ENCODE measurements at places on chromosomes 1 and 21. TPM values are rescaled to one million over a fixed set of nuclear protein-coding genes. Genes with fewer than 3 reads are reported as not detected.
A peak's percentile ranks its signal among the peaks of the same experiment; 100 is the strongest.

ZNF593OS gene
- not detected for total RNA-seq

SLC16A1 gene
- 119 TPM for total RNA-seq

NCAM2 gene
- 3.2 TPM for total RNA-seq

- no peak overlapping the region for H3K27ac ChIP-seq
- no peak overlapping the region for H3K4me3 ChIP-seq
- H3K27me3 ChIP-seq: no peaks in the 10 kb centered on the region
- no peaks in the 10 kb centered on the region for H3K36me3 ChIP-seq
These were observed 87.5 kb upstream of the CACYBP start for GRCh38 chr1:174912264-174912663.

DNA sequence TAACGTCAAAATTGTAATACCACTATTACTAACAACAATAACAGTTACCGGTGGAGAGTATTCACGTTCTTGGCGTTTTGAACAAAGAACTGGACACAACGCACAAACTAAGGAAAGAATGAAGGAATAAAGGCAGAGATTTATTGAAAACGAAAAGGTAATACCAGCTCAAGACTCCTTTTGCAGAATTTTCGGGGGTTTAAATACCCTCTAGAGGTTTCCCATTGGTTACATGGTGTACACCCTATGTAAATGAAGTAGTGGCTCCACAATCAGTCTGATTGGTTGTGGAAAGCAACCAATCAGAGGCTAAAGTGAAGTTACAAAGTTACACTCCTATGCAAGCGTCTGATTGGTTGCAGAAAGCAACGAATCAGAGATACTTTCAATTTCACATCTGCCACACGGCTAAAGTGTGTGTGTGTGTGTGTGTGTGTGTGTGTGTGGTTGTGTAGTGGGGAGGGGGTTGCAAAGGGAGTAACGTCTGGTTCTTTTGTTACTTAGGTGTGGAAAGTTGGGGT is 1.1 kb upstream of the GTF2B start:
- H3K27me3 ChIP-seq: no peaks in the 10 kb centered on the region
- peak overlapping the region; percentile 80 for H3K4me3 ChIP-seq
- peaks cover 33% of the 10 kb centered on the region for H3K4me1 ChIP-seq
- no peaks in the 10 kb centered on the region for H3K36me3 ChIP-seq
- DNase-seq: no peak

DNA sequence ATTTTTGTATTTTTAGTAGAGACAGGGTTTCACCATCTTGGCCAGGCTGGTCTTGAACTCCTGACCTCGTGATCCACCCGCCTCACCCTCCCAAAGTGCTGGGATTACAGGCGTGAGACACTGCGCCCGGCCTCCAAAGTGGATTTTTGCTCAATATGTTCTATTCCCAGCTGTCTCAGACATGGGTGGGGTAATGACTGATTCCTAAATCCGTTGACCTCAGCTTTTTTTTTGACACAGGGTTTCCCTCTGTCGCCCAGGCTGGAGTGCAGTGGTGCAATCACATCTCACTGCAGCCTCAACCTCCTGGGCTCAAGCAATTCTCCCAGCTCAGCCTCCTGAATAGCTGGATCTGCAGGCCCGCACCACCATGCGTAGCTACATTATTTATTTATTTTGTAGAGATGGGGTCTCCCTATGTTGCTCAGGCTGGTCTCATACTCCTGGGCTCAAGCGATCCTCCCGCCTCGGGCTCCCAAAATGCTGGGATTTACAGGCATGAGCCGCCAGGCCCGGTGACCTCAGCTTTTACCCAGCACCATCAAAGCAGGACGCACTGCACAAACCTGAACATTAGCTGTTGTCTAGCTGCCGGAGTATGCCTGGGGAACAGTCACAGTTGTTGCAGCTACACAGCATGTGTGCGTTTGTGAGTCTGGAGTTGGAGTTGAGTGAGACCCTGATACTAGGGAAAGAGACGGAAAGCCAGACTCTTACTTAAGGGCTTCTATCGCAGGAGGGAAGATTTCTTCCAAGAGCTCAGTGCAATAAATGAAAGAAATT is 43.7 kb upstream of the PSEN2 start:
- no peak overlapping the region for H3K4me3 ChIP-seq
- H3K4me1 ChIP-seq: peaks cover 10% of the 10 kb centered on the region
- no peak for DNase-seq
- H3K36me3 ChIP-seq: no peaks in the 10 kb centered on the region
- no peak overlapping the region for H3K27ac ChIP-seq

DNA sequence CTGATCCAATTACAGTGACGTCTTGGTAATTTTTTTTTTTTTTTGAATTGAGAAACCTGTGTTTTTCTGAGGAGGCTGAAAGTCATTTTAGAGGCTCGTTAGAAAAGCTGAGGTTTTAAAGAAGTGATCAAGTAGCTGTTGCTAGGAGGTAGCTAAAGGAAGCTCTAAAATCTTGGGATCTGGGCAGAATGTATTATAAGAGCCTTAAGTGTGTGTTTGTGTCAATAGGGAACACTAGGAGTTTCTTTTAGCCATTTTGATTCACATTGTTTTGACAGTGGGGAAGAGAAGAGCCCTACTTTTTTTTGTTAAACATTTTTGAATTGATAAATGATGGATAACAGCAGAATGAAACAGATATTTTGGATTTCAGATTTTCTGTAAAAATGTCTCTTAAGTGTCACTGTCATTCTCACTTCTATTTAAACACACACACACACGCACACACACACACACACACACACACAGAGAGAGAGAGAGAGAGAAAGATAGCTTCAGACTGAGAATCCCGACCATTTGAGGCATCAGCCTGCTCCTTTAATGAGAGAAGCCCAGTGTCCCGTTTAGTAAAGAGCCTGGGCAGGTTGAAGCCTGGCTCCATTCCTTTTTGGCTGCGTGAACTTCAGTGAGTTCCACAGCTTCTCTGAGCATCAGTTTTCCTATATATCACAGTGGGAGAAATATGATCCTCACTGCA is 79.1 kb upstream of the GPR88 start:
- H3K27me3 ChIP-seq: no peaks in the 10 kb centered on the region
- peaks cover 6% of the 10 kb centered on the region for H3K36me3 ChIP-seq
- peaks cover 3% of the 10 kb centered on the region for H3K4me1 ChIP-seq
- H3K4me3 ChIP-seq: no peak overlapping the region
- DNase-seq: no peak
- H3K27ac ChIP-seq: no peak overlapping the region

DNA sequence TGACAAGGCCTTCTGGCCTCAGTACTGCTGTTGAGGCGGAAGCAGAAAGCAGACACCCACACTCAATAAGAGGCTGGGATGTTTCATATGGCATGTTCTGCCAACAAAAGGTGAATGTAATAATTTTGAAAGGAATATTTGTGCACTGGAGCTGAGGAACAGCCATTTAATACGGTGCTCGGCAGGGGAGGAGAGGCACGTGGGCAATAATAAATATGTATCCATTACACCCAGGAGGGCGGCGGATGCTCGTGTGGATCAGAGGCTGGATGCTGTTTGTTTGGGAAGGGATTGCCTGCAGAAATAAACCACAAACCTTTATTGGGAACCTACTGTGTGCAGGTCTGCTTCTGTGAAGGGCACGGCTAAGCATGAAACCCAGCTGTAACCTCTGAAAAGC is 92.0 kb downstream of the VWA5B1 start:
- no peaks in the 10 kb centered on the region for H3K36me3 ChIP-seq
- peaks cover 48% of the 10 kb centered on the region for H3K27me3 ChIP-seq
- H3K27ac ChIP-seq: no peak overlapping the region
- DNase-seq: no peak

DNA sequence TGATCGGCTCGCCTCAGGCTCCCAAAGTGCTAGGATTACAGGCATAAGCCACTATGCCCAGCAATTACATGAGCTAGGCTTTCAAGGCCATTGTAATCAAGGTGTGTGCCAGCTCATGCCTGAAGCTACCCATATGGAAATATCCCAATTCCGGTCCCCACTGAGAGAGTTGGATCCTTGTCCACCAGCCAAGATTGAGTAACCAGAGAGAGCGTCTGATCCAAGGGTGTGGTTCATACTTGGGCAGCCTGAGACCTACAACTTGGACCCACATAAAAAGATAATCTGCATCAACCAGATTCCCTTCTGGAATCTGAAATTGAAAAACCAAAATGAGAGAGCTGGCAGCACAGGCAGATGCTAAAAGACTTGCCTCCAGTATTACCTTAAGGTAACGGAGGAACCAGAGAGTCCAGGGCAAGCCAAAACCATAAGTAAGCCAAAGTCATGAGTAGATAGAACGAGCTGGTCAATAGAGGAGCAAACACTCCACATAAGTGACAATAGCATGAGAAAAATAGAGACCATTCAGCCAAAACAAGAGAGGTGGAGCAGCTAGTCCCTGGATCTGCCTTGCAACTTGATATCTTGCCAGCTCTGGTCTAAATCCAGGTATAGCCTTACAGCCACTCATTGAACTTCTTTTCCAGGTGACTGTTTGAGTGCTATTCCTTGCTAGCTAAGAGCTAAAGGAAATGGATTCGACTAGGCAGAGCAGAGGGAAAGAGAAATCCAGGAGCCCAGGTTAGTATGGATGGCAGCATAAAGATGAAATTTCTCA is 63.8 kb upstream of the ATP1A1 start:
- no peak overlapping the region for H3K27ac ChIP-seq
- no peak for DNase-seq
- H3K4me3 ChIP-seq: no peak overlapping the region
- no peaks in the 10 kb centered on the region for H3K4me1 ChIP-seq
- no peaks in the 10 kb centered on the region for H3K36me3 ChIP-seq

DNA sequence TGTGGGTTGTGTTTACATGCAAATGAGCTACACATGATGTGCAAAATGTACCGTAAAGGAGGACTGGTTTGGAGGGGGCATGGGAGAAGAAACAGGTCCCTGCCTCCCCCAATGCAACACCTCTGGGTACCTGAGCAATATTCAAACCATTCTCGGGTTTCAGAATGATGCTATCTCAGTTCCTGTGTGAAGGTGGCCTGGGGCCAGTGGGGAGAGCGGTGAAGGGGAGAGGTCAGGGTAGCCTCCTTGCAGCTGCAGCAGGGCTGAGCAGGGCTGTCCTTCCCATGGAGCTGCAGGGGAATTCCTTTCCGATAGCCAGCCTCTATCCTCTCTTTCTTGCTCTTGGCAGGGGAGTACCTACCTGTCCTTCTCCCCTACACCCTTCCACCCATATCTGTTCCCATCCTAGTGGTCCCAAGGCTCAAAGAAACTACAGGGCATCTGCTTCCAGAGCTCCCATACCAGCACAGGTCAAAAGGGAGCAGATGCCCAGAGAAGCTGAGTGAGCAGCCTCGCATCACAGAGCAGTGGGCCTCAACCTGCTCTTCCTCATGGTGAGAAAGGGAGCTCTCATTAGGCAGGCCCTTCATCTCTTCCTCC is 11.9 kb downstream of the MEF2D start:
- H3K27me3 ChIP-seq: no peaks in the 10 kb centered on the region
- H3K4me3 ChIP-seq: peak overlapping the region; percentile 23
- no peak for DNase-seq
- H3K36me3 ChIP-seq: no peaks in the 10 kb centered on the region
- H3K27ac ChIP-seq: peak overlapping the region; percentile 100

- no peak overlapping the region for H3K27ac ChIP-seq
- H3K27me3 ChIP-seq: no peaks in the 10 kb centered on the region
- no peaks in the 10 kb centered on the region for H3K36me3 ChIP-seq
- no peak overlapping the region for H3K4me3 ChIP-seq
- no peaks in the 10 kb centered on the region for H3K4me1 ChIP-seq
These were observed 2.4 kb upstream of the CTPS1 start for GRCh38 chr1:40976952-40977690.

GRCh38 chr21:43743947-43744346 is 25.0 kb downstream of the PDXK start:
- no peaks in the 10 kb centered on the region for H3K27me3 ChIP-seq
- H3K36me3 ChIP-seq: peaks cover 5% of the 10 kb centered on the region
- H3K4me3 ChIP-seq: no peak overlapping the region
- no peak overlapping the region for H3K27ac ChIP-seq
- no peaks in the 10 kb centered on the region for H3K4me1 ChIP-seq

DNA sequence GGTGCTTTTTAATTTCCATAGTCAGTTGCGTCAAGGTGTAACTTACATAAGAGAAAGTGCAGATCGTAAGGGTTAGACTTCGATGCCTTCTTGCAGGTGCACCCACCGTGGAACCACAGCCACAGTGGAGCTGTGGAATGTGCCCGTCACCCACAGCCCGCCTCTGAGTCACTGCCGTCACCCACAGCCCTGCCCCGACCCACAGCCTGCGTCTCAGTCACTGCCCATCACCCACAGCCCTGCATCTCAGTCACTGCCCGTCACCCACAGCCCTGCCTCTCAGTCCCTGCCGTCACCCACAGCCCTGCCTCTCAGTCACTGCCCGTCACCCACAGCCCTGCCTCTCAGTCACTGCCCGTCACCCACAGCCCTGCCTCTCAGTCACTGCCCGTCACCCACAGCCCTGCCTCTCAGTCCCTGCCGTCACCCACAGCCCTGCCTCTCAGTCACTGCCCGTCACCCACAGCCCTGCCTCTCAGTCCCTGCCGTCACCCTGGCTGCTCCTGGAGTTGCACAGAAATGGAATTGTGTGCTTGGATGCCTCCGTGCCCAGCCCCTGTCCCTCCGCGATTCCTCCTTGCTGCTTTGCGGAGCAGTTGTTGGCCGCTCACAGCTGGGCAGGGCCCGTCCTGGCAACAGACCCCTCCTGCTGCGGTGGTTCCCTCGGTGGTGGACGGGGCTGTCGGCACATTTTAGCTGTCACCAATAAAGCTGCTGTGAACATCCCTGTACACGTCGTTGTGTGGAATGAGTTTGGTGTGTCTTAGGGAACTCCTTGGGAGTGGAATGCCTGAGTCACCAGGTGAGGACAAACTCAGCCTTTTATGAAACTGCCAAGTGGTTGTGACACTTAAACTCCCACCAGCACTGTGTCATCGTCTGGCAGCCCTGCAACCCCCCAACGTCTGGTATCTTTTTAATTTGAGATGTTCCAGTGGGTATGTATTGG is 44.9 kb upstream of the COL6A2 start:
- no peak overlapping the region for H3K4me3 ChIP-seq
- H3K27ac ChIP-seq: no peak overlapping the region
- DNase-seq: no peak
- peaks cover 7% of the 10 kb centered on the region for H3K4me1 ChIP-seq
- H3K27me3 ChIP-seq: no peaks in the 10 kb centered on the region
- no peaks in the 10 kb centered on the region for H3K36me3 ChIP-seq

GRCh38 chr1:37037690-37038089 is 3.4 kb upstream of the GRIK3 start:
- no peaks in the 10 kb centered on the region for H3K36me3 ChIP-seq
- no peak for DNase-seq
- no peaks in the 10 kb centered on the region for H3K4me1 ChIP-seq
- H3K4me3 ChIP-seq: no peak overlapping the region

- H3K27me3 ChIP-seq: no peaks in the 10 kb centered on the region
- no peak for DNase-seq
- no peak overlapping the region for H3K27ac ChIP-seq
- no peaks in the 10 kb centered on the region for H3K4me1 ChIP-seq
These were observed 91.4 kb upstream of the LYPLAL1 start for GRCh38 chr1:219081943-219082925.

GRCh38 chr1:109910963-109911798 is 532 bp downstream of the CSF1 start:
- no peak for DNase-seq
- peak overlapping the region; percentile 89 for H3K4me3 ChIP-seq
- H3K27me3 ChIP-seq: no peaks in the 10 kb centered on the region
- H3K4me1 ChIP-seq: peaks cover 62% of the 10 kb centered on the region
- no peaks in the 10 kb centered on the region for H3K36me3 ChIP-seq

- H3K36me3 ChIP-seq: peaks cover 17% of the 10 kb centered on the region
- DNase-seq: no peak
- no peak overlapping the region for H3K4me3 ChIP-seq
- no peaks in the 10 kb centered on the region for H3K4me1 ChIP-seq
- no peaks in the 10 kb centered on the region for H3K27me3 ChIP-seq
These were observed 123.7 kb downstream of the SMYD2 start for GRCh38 chr1:214404571-214405213.

GRCh38 chr1:221117548-221117951 is 238.3 kb downstream of the HLX start:
- H3K27me3 ChIP-seq: no peaks in the 10 kb centered on the region
- peaks cover 15% of the 10 kb centered on the region for H3K4me1 ChIP-seq
- H3K36me3 ChIP-seq: no peaks in the 10 kb centered on the region
- H3K27ac ChIP-seq: peak overlapping the region; percentile 50

Measured in heart left ventricle (tissue), 16 donors.